ENCODE measurements at places on chromosomes 4 and X.

- DNase-seq = no peak
These were observed 202.6 kb upstream of the GYPA start for GRCh38 chr4:144342949-144343760.

DNA sequence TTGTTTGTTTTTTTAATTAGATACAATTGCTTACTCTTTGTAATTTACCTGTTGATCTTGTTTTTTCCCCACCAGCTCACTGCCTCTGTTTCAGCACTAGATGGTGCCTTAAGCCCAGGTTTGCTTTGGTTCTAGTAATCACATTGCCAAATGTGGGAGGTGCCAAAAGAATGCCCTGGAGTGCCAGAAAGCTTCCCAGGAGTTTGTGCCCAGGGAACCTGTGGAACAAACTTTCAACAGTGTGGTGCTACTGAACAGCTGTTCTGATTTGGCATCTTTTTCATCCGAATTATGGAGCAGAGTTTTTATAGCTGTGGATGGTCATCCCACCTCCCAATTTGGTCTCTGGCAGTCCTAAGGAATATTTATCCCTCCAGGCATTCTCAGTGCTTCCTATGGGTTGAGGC, 1000.7 kb downstream of the STIM2 start:
- no peak for DNase-seq

DNA sequence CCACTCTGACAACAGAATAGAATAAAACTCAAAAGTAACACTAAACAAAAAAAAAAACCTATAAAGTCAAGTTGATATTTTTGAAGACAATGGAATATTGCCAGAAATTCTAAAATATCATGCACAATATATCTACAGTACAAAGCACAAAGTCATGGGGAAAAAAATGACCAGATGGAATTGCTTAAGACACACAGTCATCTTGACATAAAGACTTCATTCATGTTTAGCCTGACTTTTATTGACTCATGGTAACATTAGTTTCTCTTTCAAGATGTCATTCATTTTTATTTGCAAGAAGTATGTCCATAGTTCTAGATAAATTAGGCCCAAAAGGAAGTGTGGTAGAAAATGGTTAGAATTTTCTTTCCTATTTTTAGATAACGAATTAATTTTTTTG, 259.1 kb downstream of the CAMK2D start:
- DNase-seq = no peak

- DNase-seq = no peak
These were observed 233.6 kb downstream of the PDHA2 start for GRCh38 chr4:96073461-96073860.

GRCh38 chr4:146567396-146567795, 45.7 kb upstream of the SLC10A7 start:
- DNase-seq = no peak

DNA sequence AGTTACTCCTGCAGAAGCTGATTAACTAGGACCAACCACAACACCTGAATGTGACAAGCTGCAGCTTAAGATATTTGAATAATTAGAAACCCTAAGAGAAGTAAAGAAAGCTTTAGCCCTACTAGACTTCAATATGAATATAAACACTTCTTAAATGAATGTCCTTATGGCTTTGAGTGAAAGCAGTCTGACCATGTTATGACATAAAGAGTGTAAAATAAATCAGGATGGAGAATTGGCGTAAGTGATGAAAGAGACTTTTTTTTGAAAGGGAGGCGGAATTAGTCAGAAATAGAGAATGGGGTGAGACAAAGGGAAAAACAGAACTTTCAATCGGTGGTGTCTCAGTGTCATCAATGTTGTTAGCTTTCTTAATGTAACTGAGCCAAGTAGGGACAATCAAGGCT, 117.2 kb upstream of the MAGEB16 start:
- DNase-seq = no peak

- DNase-seq = no peak
These were observed 104.1 kb upstream of the MCF2 start for GRCh38 chrX:139811942-139812629.

DNA sequence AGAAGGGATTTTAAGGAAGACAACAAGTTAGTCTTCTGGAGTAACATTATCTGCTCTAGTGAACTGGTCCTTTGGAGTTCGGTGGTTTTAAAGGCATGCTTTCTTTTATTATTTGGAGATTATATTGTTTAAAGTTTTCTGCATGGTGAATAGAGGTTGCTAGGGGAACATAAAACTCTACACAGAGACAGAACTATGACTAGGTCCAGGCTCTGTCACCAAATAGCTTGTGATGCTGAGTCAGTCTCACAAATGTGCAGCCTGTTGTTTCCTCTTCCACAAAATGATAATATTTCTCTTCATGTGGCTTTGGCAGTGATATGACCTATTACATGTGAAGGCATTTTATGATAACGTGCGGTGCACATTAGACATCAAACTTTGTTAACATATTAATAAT, 132.6 kb downstream of the PACRGL start:
- no peak for DNase-seq

- no peak for DNase-seq
These were observed 40.5 kb upstream of the BMP3 start for GRCh38 chr4:80989921-80990544.

DNA sequence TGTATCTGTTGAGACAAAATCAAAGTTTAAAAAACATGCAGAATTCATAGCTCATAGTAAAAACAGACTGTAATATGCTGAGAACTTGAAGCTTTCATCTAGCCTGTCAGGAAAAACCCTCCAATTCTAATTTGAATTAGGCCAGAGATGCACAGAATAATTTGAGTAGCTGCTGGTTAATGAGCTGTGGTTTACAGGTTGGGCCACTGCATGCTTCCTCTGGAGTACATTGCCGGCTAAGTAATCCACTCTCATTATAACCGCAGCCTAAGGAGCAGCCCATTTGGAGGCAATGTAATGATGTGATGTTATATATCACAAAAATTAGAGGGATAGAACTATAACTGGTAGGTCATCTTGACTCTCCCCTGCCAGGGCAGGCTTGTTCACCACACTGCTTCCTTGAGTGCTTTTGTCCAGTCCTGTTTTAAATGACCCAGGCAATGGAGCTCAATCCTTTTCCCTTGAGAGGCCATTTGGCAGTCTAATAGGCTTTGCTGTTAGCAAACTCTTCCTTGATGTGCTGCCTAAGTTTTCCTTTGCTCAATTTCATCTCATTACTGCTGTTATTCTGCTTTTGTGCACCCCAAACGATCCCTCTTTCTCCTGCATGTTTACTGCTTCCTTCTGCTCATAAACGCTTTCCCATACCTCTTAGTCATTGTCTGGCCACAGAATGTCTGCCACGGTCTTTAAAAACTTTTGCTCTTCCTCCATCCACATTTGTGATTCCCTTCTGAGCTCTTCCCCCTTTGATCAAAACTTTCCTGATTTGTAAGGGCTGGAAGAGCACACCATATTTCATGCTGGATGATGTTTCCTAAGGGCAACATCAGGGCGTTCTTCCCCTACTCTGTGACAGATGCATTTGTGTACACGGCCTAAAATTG, 230.9 kb downstream of the C4orf33 start:
- DNase-seq = no peak

GRCh38 chr4:2695346-2696060, 60.6 kb downstream of the TNIP2 start:
- DNase-seq = no peak

DNA sequence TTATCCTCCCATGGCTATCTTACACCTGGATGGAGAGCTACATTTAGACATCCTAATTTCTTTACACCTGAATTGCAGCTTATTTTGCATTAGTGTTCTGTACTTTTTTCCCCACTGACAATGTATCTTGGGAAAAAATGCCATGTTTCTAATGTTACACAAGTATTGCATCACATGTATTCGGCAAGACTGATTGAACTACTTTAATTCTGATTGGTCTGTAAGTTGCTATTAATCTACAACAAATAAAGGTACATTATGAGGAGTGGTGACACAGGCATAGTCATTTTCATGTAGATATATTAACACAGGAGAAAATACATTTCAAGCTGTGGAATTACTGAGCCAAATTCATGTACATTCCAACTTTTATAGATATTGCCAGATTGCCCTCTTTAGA, 558.0 kb downstream of the TRIML1 start:
- DNase-seq = no peak

- peak; percentile 31 for DNase-seq
These were observed 5.1 kb upstream of the CXCL10 start for GRCh38 chr4:76028350-76028765.

DNA sequence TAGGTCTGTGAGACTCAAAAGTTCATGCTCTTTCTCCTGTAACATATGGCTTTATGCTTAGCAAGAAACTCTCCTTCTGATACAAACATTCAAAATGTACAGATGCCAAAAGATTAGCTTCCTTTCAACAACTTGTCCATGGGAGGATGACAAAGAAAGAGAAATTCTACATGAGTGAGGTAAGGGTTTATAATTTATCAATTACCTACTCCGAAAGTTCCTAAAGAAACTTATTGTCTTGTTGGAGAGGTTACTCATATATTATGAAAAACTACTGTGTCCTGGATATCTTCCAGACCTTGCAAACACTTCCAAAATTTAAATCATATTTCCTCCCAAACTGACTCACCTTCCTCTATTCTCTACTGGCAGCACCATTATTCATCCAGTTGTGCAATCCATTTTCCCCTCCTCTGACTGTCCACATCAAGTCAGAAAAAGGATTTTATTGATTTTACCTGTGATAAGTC, 65.1 kb downstream of the ENPEP start:
- no peak for DNase-seq

DNA sequence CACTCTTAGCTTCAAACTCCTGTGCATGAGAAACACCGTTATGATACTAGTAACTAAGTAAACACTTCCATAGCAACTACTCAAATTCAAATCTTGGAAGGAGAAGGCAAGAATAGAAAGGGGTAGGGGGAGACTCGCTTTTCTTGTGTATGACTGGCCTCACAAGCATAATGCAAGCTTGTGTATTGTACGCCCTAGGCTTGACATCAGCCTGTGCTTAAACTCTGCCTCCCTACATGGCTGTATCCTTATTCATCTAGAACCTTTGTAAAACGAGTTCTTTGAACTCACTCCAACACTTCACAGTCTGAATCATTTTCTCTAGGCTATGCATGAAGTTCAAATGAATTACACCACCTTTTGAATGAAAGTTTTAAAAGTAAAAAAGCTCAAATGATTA, 1071.2 kb upstream of the ADGRL3 start:
- DNase-seq = no peak

GRCh38 chr4:74540193-74540592, 95.3 kb downstream of the AREG start:
- no peak for DNase-seq

GRCh38 chr4:188778905-188779304, 639.7 kb downstream of the TRIML1 start:
- no peak for DNase-seq

- no peak for DNase-seq
These were observed 80.2 kb downstream of the C4orf51 start for GRCh38 chr4:145760176-145760575.

GRCh38 chr4:13980317-13981310, 353.1 kb upstream of the BOD1L1 start:
- no peak for DNase-seq

- no peak for DNase-seq
These were observed 639.6 kb downstream of the MID1IP1 start for GRCh38 chrX:39440799-39441284.

DNA sequence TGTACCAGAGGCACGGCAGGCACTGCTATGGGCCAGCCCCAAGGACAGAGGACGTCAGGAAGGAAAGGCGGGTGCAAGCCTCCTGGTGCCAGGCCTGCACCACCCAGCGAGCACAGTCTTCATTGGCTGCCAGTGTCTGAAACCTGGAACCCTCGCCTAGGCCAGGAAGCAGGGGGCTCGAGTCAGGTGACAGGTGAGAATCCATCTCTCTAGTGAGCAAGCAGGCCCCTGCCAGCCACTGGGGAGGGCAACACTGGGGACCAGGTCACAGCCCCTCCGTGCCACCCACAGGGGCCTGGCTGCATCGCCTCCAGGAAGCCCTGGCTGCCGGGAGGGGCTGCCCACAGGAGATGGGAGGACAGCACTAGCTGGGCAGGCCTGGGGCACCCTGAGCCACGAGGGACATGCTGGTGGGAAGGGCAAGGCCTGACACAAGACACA, 6.9 kb upstream of the HAUS3 start:
- no peak for DNase-seq

DNA sequence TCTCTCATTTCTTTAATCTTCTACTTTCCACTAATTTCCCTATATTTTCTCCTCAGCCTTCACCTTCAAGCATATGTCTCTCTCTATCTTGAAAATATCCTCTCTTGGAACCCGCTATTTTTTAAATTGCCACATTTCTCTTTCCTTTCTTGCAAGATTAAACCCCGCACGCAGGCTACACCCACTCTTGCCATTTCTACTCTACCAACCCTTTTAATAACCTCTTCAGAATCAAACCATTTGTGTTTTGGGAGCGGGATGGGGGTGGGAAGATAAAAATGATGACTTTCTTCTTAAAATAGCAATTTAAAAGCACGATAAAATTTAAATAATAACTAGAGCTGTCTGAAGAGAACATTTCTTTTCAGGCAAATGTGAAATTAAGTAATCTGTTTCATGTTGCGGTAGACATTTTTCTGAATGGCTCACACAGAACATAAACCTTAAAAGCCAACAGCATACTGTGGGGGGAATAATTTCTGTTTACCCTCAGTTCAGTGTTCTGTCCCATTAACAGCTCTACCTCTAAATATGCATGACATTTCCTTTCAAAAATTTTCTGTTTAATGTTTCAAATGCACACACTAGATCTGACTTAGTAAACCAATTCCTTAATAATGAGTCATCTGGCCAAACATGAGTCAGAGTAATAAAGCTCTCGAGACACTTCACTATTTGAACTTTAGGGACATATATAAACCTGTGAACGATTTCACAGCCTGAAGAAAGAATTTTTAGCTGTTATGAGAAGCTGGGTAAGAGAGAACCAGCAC, 20.5 kb downstream of the ARSJ start:
- DNase-seq = no peak

DNA sequence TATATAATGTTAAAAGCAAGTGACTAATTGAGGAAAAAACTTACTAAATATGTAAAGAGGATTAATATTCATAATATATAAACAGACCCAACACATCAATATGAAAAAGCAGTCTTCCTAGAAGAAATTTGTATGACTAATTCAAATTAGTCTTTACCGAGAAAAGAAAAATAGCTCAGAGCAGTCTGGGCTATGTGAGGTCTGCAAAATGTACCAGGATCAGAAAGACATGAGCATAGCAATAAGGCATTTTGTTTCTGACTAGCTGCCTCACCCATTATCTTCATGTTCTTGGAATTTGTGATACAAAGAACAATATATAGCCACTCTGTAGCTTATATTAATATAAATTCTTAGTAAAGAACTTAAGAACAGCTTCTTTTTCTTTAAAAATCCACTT, 13.7 kb upstream of the TMPRSS11B start:
- DNase-seq = no peak

DNA sequence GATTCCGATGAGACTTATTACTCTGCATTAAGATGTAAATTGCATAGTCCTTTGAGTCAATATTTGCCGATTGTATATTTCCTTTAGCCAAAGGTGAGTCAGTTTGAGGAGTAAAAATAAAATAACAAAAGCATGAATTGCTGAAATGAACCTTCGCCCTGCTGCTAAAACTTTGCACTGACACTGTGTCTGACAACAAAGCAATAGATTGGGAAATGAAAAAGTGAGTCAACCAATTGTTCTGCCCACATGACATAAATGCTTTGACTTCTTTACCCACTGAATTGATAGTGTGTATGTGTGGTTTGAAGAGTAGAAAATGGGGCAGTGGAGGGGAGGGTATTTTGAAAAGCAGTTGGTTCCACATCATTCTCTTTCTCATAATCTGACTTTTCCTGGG, 88.4 kb upstream of the AFF2 start:
- DNase-seq = no peak
